ENCODE measurements at places on chromosomes 5 and 9. TPM values are rescaled to one million over a fixed set of nuclear protein-coding genes. Genes with fewer than 3 reads are reported as not detected.

The PSMD5 gene
- 38.1 TPM for total RNA-seq

The SH3RF2 gene
- total RNA-seq: 3.0 TPM

The PRRX2 gene
- 2.8 TPM for total RNA-seq

The GABRA6 gene
- not detected for total RNA-seq

The DMRTA1 gene
- total RNA-seq: 1.0 TPM

The SLC36A3 gene
- not detected for total RNA-seq

The NR2F1-AS1 gene
- 3.8 TPM for total RNA-seq

The SPINK1 gene
- not detected for total RNA-seq

The SOX30 gene
- 0.07 TPM for total RNA-seq

The MEIKIN gene
- total RNA-seq: not detected

All from A549 treated with CpdA at 1 μM for 4 hours (cell line).